Progenitor cell of endocrine pancreas (in vitro differentiated cells): ENCODE measurements at places on chromosomes 7 and 10. TPM values are rescaled to one million over a fixed set of nuclear protein-coding genes. Genes with fewer than 3 reads are reported as not detected.

Gene LLCFC1
- total RNA-seq: not detected in 2 replicates

Gene SPDYE6
- total RNA-seq: not detected in 2 replicates

DNA sequence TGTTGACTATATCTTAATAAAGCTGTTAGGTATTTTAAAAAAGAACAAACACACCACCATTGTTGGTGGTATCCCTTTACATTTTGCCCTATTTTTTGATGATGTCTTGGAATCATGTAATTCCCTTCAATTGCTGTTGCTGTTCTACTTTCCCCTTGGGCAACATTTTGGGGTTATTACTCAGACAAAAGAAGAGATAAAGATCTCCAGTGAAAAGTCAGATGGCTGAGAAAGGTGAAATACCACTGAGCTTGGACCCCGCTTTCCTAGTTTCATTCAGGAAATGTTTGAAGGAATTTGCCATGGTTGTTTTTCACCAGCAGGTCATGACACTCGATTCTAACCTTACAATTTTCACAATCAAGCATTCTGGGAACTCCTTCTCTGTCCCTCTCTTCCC is 84.6 kb downstream of the MACC1 start:
- H3K36me3 ChIP-seq: no peaks in the 10 kb centered on the region
- DNase-seq: no peak
- H3K27me3 ChIP-seq: no peaks in the 10 kb centered on the region
- H3K4me1 ChIP-seq: no peaks in the 10 kb centered on the region
- no peak overlapping the region for H3K4me3 ChIP-seq
- peak overlapping the region; percentile 41 for H3K27ac ChIP-seq

GRCh38 chr10:34491678-34492077 is 323.4 kb downstream of the PARD3 start:
- H3K27ac ChIP-seq: no peak overlapping the region
- H3K4me1 ChIP-seq: peaks cover 18% of the 10 kb centered on the region
- H3K36me3 ChIP-seq: peaks cover 2% of the 10 kb centered on the region
- H3K27me3 ChIP-seq: no peaks in the 10 kb centered on the region
- no peak overlapping the region for H3K4me3 ChIP-seq

- no peak overlapping the region for H3K27ac ChIP-seq
- no peak for DNase-seq
- H3K4me3 ChIP-seq: no peak overlapping the region
- no peaks in the 10 kb centered on the region for H3K4me1 ChIP-seq
Observed at GRCh38 chr7:87850836-87851593, 25.1 kb downstream of the SLC25A40 start.

GRCh38 chr10:10421071-10421470 is 596.6 kb upstream of the CELF2 start:
- no peak for DNase-seq
- no peak overlapping the region for H3K4me3 ChIP-seq
- H3K4me1 ChIP-seq: no peaks in the 10 kb centered on the region
- H3K27ac ChIP-seq: no peak overlapping the region
- H3K36me3 ChIP-seq: no peaks in the 10 kb centered on the region

Gene SLC13A1
- not detected in 2 replicates for total RNA-seq

Gene ZNHIT1
- 60.2 and 62.2 TPM in 2 replicates for total RNA-seq

GRCh38 chr7:123995617-123996326 is 37.1 kb downstream of the TMEM229A start:
- no peak for DNase-seq
- no peak overlapping the region for H3K27ac ChIP-seq
- no peaks in the 10 kb centered on the region for H3K4me1 ChIP-seq
- no peak overlapping the region for H3K4me3 ChIP-seq
- H3K27me3 ChIP-seq: no peaks in the 10 kb centered on the region
- H3K36me3 ChIP-seq: no peaks in the 10 kb centered on the region

GRCh38 chr7:123929655-123930054 is 4.6 kb downstream of the SPAM1 start:
- H3K27ac ChIP-seq: no peak overlapping the region
- no peak overlapping the region for H3K4me3 ChIP-seq
- no peaks in the 10 kb centered on the region for H3K36me3 ChIP-seq
- no peak for DNase-seq
- no peaks in the 10 kb centered on the region for H3K27me3 ChIP-seq

- H3K4me3 ChIP-seq: no peak overlapping the region
- H3K27me3 ChIP-seq: peaks cover 18% of the 10 kb centered on the region
- H3K27ac ChIP-seq: no peak overlapping the region
- no peaks in the 10 kb centered on the region for H3K4me1 ChIP-seq
Observed at GRCh38 chr7:157829491-157829890, 492.7 kb downstream of the DNAJB6 start.

DNA sequence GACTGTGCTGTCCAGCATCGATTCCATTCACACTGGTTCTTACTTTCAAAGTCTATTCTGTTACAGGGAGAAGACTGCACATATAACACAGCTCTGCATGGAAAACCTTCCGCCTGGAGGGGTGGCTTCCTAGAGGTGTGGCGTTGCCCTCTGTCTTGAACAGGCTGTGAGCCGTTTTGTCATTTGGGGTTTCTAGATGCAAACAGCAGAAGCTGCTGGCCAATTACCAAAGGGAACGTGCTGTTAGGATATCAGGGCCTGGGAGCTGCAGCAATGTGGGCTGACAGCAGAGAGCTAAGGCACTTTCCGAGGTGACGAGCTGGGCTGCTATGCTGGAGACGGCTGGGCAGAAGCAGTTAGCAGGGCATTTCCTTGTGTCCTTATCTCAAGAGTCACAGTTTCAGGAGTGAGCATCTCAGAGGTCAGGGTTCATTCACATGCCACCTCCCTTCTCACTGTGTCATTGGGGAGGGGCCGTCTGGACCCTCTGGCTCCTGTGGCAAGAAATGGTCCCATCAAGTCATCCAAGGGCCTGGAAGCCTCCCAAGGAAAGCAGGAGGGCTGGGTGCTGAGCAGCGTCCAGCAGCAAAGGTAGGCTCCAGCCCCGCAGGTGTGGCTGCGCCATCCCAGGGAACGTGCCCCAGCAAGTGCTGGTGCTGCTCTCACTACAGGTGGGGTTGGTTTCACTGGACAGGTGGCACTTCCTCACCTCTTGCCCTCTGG is 106.5 kb downstream of the WDR37 start:
- H3K27ac ChIP-seq: no peak overlapping the region
- no peaks in the 10 kb centered on the region for H3K4me1 ChIP-seq
- H3K36me3 ChIP-seq: no peaks in the 10 kb centered on the region

GRCh38 chr10:11853468-11853867 is 30.3 kb downstream of the PROSER2 start:
- no peaks in the 10 kb centered on the region for H3K27me3 ChIP-seq
- H3K36me3 ChIP-seq: peaks cover 29% of the 10 kb centered on the region
- H3K4me1 ChIP-seq: no peaks in the 10 kb centered on the region
- H3K27ac ChIP-seq: no peak overlapping the region

DNA sequence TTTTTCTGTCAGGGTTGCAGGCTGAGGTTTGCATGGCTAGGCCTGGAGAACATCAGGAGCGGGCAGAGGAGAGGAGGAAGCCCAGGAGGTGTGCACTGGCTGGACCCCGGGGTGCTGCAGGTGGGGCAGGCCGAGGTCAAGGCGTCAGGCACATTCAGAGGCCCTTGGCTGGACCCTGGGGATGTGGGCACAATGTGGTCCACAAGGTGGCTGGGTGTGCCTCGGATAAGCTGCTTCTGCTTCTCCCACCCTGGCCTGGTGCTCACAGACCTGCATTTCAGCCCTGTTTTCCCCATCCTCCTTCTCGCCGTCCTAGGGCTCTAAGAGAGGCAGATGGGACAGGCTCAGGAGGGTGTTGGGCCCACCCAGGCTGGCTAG is 108.2 kb downstream of the ADCY1 start:
- H3K4me3 ChIP-seq: no peak overlapping the region
- peaks cover 1% of the 10 kb centered on the region for H3K4me1 ChIP-seq
- no peak overlapping the region for H3K27ac ChIP-seq
- H3K36me3 ChIP-seq: no peaks in the 10 kb centered on the region
- H3K27me3 ChIP-seq: no peaks in the 10 kb centered on the region

Gene MICALL2
- total RNA-seq: 12.7 and 13.9 TPM in 2 replicates

- no peaks in the 10 kb centered on the region for H3K27me3 ChIP-seq
- DNase-seq: no peak
- H3K27ac ChIP-seq: no peak overlapping the region
- H3K4me1 ChIP-seq: peaks cover 13% of the 10 kb centered on the region
- H3K36me3 ChIP-seq: peaks cover 26% of the 10 kb centered on the region
Observed at GRCh38 chr7:726854-727103, 280 bp downstream of the DNAAF5 start.

Gene XRCC2
- total RNA-seq: 12.2 and 13.8 TPM in 2 replicates

DNA sequence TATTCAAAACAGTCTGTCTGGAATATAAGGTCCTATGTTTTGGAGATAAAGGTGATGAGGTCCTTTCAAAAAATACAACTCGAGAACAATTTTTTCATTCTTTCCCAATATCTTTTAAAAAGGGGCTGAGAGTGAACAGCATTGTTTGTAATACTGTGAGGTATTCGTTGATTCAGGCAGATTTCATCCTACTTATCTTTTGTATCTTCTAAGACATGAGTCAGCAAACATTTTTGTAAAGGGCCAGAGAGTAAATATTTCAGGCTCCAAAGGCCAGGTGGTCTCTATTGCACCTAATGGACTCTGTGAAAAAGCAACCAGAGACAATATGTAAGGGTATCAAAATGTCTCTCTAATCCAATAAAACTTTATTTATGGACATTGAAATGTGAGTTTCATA is 8.1 kb upstream of the ANK3 start:
- H3K27ac ChIP-seq: no peak overlapping the region
- no peak overlapping the region for H3K4me3 ChIP-seq
- H3K27me3 ChIP-seq: no peaks in the 10 kb centered on the region
- no peaks in the 10 kb centered on the region for H3K36me3 ChIP-seq
- no peak for DNase-seq
- peaks cover 9% of the 10 kb centered on the region for H3K4me1 ChIP-seq

DNA sequence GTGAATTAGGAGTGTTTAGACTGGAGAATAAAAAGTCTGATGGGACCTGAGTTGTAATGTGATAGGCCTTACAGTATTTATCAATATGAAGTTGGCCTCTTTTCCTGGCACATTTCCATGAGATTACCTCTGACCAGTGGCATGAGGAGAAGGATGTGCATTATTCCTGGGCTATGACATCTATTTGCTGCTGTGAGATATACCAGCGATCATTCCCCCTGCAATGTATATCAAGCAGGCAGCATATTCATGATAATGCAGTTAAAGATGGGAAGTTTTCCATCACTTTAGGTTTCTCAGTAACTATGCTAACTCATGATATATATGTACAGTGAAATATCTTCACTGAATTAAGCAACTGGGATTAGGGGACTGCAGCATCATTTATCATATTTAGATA is 142.8 kb upstream of the MBL2 start:
- no peak overlapping the region for H3K27ac ChIP-seq
- peaks cover 9% of the 10 kb centered on the region for H3K4me1 ChIP-seq
- DNase-seq: no peak
- H3K4me3 ChIP-seq: no peak overlapping the region
- H3K36me3 ChIP-seq: no peaks in the 10 kb centered on the region
- no peaks in the 10 kb centered on the region for H3K27me3 ChIP-seq

GRCh38 chr7:80047856-80048459 is 86.7 kb upstream of the GNAI1 start:
- H3K36me3 ChIP-seq: no peaks in the 10 kb centered on the region
- no peak for DNase-seq
- H3K4me1 ChIP-seq: peaks cover under 1% of the 10 kb centered on the region
- H3K27ac ChIP-seq: no peak overlapping the region
- no peaks in the 10 kb centered on the region for H3K27me3 ChIP-seq

Gene CPED1
- total RNA-seq: 0.80 and 1.1 TPM in 2 replicates

GRCh38 chr7:4937411-4937810 is 21.6 kb downstream of the MMD2 start:
- DNase-seq: no peak
- H3K27ac ChIP-seq: no peak overlapping the region
- no peaks in the 10 kb centered on the region for H3K4me1 ChIP-seq
- H3K27me3 ChIP-seq: no peaks in the 10 kb centered on the region
- H3K4me3 ChIP-seq: no peak overlapping the region

DNA sequence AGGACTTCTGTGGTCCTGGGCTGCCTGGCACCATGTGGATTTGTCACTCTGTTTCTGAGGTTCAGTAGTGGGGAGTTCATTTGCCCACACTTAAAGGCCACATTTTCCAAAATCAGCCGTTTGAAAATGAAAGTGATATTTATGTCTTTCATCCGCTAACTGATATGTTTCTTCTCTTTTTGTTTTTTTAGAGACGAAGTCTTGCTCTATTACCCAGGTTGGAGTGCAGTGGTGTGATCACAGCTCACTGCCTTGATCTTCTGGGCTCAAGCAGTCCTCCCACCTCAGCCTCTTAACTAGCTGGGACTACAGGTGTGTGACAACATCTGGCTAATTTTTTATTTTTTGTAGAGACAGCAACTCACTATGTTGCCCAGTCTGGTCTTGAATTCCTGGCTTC is 58.6 kb downstream of the EBLN1 start:
- no peaks in the 10 kb centered on the region for H3K27me3 ChIP-seq
- H3K27ac ChIP-seq: no peak overlapping the region
- peaks cover 1% of the 10 kb centered on the region for H3K4me1 ChIP-seq
- no peaks in the 10 kb centered on the region for H3K36me3 ChIP-seq

GRCh38 chr10:5890452-5890915 is 441 bp downstream of the FBH1 start:
- peaks cover 11% of the 10 kb centered on the region for H3K36me3 ChIP-seq
- no peak for DNase-seq
- peaks cover 47% of the 10 kb centered on the region for H3K4me1 ChIP-seq
- H3K27ac ChIP-seq: peak overlapping the region; percentile 86

DNA sequence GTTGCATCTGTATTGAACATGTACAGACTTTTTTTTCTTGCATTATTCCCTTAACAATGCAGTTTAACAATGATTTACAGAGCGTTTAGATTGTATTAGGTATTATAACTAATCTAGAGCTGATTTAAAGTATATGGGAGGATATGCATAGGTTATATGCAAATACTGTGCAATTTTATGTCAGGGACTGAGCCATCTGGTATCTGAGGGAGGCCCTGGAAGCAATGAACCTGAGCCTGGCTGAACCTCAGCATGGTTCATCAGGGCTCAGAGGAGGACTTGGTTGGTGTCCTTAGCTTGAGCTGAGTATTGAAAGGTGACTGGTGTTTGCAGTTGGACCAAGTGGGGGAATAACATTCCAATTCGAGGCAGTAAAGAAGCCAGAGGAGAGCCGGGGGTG is 4.8 kb downstream of the ADCK2 start:
- no peak overlapping the region for H3K27ac ChIP-seq
- peaks cover 26% of the 10 kb centered on the region for H3K36me3 ChIP-seq
- no peaks in the 10 kb centered on the region for H3K27me3 ChIP-seq
- DNase-seq: no peak

- H3K27me3 ChIP-seq: peaks cover 30% of the 10 kb centered on the region
- H3K4me1 ChIP-seq: peaks cover 2% of the 10 kb centered on the region
- no peak overlapping the region for H3K27ac ChIP-seq
- DNase-seq: no peak
Observed at GRCh38 chr10:126586878-126587277, 83.6 kb downstream of the C10orf90 start.
